ENCODE measurements at places on chromosomes 7 and 10.
A peak's percentile ranks its signal among the peaks of the same experiment; 100 is the strongest.

DNA sequence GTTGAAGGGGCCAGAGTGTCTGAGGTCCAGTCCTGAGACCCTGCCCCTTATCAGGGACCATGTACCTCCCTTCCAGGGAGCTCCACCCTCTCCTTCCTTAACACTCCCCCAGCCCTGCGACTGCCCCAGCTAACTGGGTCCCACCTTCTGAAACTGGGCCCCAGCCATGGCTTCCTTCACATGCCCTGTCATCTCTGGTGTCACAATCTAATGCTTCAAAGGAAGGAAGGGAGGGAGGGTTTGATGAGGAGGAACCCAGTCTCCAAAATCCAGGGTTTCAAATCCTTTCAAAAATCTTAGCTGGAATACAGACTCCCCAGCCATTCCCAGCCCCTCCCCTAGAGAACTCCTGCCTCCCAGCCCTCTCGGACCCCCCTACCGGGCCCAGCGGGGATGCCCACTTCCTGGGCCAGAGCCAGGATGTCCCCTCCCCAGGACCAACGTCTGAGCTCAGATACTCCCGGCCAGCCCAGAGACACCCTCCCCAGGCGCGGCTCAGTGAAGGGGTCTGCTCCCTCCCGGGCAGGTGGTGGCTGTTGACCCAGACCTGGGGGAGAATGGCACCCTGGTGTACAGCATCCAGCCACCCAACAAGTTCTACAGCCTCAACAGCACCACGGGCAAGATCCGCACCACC lies 18.0 kb downstream of the C10orf105 start:
- DNase-seq = no peak

DNA sequence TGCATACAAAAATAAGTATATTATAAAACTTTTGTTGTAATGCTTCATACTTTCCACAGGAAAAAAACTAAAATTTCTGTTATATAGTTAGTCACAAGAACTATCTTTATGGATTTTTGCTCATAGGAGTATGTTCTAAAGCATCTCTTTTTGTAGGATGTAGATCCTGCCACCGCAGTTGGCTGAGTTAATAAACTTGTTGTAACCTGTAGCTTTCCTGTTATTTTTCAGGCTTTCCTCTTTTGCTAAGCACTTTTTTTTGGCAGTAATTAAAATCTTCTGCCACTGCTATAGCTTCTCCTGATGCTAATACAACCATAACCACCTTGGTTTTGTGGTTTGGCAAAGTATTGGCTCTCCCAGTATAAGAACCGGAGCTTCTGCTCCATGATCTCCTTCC lies 60.3 kb downstream of the WNT2 start:
- no peak for DNase-seq

DNA sequence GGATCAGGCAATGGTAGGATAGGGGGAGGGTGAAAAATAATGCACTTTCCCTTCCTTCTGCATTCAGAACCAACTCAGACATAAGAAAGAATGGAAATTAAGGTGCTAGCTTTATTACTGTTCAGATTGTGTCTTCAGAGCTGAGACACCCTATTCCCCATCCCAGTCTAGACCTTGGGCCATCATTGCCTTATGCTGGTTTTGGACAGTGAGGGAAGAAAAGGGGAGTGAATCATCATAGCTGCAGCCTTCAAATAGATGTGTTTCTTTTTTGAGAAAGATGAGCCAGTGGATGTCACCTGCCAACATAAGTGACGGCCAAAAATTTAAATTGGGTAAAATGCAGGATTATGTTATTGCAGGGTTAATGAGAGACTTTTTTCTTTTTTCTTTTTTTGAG lies 27.0 kb upstream of the TOMM7 start:
- no peak for DNase-seq

GRCh38 chr7:151728286-151728660 lies 148.6 kb downstream of the PRKAG2 start:
- DNase-seq = no peak

DNA sequence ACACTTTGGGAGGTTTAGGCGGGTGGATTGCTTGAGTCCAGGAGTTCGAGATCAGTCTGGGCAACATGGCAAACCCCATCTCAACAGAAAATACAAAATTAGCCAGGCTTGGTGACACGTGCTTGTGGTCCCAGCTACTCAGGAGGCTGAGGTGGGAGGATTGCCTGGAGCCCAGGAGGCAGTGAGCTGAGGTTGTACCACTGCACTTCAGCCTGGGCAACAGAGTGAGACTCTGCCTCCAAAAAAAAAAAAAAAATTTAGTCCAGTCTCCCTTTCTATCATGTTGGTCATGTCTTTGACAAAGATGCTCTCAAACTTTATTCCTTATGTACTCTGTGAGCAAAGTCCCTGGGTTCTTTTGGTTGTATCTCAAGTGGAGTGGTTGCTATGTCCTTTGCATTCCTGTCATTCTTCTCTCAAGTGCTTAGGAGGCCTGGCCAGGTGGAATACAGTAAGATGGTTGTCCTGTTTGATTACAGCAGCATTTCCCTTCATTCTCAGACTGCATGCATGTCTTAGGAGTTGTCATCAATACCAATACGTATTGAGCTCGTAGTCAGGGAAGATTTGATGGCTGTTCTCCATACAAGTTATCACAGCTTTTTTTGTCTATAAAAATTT lies 85.7 kb downstream of the MMRN2 start:
- DNase-seq = no peak

DNA sequence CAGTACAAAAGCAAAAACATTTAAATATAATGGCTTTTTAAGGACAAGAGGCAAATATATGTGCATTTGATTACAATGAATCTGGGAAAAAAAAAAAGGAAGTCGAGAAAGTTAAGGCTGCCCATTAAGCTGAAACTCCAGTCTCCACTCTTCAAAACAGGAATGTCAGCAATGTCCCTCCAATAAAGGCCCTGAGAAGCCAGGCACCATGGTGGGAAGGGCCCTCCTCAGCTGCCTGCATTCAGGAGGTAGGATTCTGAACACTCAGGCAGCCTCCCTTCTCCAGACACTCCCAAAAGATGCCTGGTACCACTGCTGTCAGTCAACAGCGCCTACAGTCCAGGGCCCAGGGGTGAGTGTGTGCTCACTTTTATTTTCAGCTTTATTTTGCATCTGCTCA lies 121.3 kb upstream of the MGMT start:
- DNase-seq = no peak

- DNase-seq = no peak
These were observed 13.8 kb upstream of the ZRANB1 start for GRCh38 chr10:124928087-124928486.

- DNase-seq = no peak
These were observed 5.3 kb downstream of the NRP1 start for GRCh38 chr10:33329178-33329577.

- no peak for DNase-seq
These were observed 26.0 kb downstream of the HSPA12A start for GRCh38 chr10:116716381-116716780.

DNA sequence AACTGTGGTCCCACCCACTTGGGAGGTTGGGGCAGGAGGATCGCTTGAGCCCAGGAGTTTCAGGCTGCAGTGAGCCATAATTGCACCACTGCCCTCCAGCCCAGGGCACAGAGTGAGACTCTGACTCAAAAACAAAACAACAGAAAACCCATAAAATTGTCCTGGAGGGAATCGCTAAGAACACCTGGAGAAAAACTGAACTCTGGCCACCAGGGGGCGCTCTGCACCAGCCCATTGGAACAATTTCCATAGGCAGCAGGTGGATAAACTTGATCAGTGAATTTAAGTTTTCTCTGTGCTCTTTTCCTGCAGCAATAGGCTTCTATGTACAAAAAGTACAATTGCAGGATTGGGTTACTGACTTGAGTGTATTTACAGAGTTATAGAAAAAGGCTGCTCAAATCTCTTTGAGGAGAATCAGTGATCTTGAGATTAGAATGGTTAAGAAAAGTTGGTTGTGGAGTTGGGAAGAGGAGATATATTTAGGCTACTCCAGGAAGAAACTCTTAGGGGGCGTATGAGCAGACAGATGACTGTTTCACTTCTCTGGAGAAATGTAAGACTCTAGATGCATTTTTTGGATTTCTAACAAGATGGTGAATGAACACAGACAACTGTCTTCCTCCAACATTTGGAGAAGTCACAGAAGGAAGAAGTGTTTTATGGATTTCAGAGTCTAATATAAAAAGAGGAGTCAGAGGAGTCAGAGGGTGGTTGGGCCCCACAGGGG lies 274.9 kb upstream of the GALNT17 start:
- peak; percentile 28 for DNase-seq

- no peak for DNase-seq
These were observed 8.4 kb downstream of the USP6NL start for GRCh38 chr10:11602919-11603523.

- DNase-seq = no peak
These were observed 31.8 kb downstream of the SLC35B4 start for GRCh38 chr7:134284952-134285351.

GRCh38 chr10:82128527-82128926 lies 253.5 kb downstream of the NRG3 start:
- DNase-seq = no peak

- no peak for DNase-seq
These were observed 212.0 kb downstream of the DNAJB6 start for GRCh38 chr7:157548691-157549303.

DNA sequence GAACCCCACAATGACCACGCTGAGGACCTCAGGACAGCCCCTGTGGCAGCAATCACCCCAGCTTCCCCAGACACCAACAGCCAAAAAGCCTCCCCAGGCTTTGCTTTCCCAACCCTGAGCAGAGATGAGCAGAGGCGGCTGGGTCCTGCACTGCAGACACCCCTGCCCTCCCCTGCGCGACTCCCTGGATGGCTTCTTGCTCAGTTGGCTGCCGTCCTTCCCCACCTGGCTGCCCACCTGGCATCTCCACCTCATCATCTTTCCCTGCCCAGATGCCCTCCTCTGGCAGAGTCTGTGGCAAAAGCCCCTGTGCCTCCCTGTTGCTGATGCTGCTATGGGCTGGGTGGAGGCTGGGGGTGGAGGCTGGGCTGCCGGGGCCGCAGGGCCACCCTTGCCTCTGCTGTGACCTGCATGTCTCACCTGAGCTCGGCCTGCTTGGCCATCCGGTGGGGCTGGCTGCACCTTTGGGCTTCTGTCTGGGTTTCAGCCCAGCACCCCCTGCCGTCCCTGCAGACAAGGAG lies 567.7 kb downstream of the TCERG1L start:
- no peak for DNase-seq

GRCh38 chr7:66267249-66267648 lies 62.1 kb downstream of the TPST1 start:
- DNase-seq = no peak

DNA sequence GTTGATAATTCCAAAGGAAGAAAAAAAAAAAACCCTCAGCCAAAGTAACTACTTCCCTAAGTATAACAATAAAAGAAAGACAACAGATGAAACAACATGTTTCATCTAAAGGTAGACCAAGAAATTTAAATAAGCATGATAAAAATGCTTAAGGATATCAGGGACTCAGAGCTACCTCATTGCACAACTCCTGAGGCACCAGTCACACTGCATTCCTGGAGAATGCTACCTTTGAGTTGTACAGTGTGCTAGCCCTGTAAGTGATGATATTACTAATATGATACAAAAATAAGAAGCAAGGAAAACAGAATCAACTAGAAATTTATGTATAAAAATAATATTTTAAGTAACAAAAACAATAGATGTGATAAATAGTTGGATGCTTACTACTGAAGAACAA lies 29.5 kb upstream of the C7orf33 start:
- DNase-seq = no peak

DNA sequence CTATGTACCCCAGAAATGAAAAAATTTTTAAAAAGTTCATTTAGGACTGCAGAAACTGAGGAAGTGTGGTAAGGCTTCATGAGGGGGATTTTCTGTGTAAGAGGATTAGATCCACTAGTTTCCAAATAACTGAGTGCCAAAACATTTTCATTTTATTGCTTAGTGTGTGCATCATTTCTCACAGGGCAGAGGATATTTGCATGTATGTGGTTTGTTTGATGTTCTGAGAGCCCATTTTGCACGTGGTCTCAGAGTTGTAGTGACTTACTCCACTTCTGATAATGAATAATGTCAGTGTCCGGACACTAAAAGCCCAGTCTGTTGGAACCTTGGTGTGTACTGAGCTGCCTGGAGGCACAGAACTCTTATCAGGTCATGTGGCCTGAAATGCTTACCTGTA lies 299.9 kb downstream of the AUTS2 start:
- DNase-seq = no peak

DNA sequence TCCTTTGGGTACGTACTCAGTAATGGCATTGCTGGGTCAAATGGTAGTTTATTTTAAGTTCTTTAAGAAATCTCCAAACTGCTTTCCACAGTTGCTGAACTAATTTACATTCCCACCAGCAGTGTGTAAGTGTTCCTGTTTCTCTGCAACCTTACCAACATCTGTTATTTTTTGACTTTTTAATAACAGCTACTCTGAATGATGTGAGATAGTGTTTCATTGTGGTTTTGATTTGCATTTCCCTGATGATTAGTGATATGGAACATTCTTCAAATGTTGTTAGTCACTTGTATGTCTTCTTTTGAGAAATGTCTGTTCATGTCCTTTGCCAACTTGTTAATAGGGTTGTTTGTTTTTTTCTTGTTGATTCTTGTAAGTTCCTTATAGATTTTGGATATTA lies 558.9 kb downstream of the SH2D4B start:
- DNase-seq = no peak

GRCh38 chr7:96052860-96053470 lies 268.9 kb downstream of the SLC25A13 start:
- DNase-seq = no peak

DNA sequence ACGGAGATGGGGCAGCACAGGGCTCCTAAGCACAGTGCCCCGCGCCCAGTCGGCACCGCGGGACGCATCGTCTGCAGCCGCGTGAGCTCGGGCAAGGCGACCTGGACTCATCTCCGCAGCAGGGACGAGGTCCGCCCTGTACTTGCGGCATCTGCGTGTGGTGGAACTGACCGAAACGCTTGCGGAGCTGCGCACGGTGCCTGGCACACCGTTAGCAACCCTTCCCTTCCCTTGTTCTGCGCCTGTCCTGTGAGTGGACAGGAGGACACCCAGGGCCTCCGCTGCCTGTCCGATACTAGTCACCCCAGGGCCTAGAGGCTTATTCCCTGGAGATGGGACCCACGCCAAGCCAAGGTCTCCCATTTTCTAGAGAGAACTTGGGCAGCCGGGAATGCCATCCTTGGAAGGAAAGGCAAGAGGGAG lies 98.5 kb downstream of the WDR11 start:
- DNase-seq = no peak

GRCh38 chr10:79928028-79928583 lies 20.8 kb downstream of the SFTPD start:
- DNase-seq = no peak

GRCh38 chr7:119515214-119515613 lies 757.8 kb upstream of the KCND2 start:
- no peak for DNase-seq

GRCh38 chr7:7183061-7183837 lies 905 bp downstream of the C1GALT1 start:
- peak; percentile 34 for DNase-seq

GRCh38 chr7:157731126-157731525 lies 394.3 kb downstream of the DNAJB6 start:
- DNase-seq = no peak

- no peak for DNase-seq
These were observed 43.4 kb downstream of the HIPK2 start for GRCh38 chr7:139734395-139734794.

Measured in stimulated activated CD8-positive, alpha-beta memory T cell treated with anti-CD3 and anti-CD28 coated beads, Interleukin-15, amount 100 ng/mL, for 48 hours (primary cell).